ENCODE measurements at places on chromosomes 3 and 15.
A peak's percentile ranks its signal among the peaks of the same experiment; 100 is the strongest.

GRCh38 chr3:63470745-63471144, 181.7 kb upstream of the SNTN start:
- DNase-seq: no peak

- no peak for DNase-seq
Observed at GRCh38 chr15:87736891-87737389, 519.6 kb downstream of the NTRK3 start.

GRCh38 chr15:62856466-62857246, 185.9 kb upstream of the TPM1 start:
- DNase-seq: no peak

- no peak for DNase-seq
Observed at GRCh38 chr3:195468391-195468776, 25.6 kb upstream of the ACAP2 start.

GRCh38 chr3:117562000-117562399, 852.4 kb downstream of the TUSC7 start:
- DNase-seq: no peak

GRCh38 chr3:197297476-197298340, 704 bp downstream of the DLG1 start:
- peak; percentile 92 for DNase-seq

- DNase-seq: no peak
Observed at GRCh38 chr3:45017821-45018220, 8.3 kb upstream of the CLEC3B start.

DNA sequence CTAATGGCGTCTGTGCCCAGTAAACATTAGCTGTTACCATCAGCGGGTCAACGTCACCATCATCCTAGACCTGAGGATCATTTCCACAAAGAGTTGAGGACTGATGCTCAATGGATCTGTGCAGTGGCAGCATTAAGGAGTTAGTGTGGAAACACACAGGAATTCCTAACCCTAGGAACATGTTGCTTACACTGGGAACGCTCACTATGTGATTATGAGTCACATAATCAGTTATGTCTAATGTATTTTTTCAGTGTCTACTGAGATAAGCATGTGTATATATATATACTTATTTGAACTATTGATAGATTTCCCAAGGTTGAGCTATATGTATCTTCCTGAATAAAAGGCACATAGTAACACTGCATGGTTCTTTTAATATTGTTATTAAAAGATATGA, 19.0 kb downstream of the ARNT2 start:
- DNase-seq: no peak

GRCh38 chr3:119500265-119500664, 1.9 kb downstream of the TIMMDC1 start:
- DNase-seq: no peak

DNA sequence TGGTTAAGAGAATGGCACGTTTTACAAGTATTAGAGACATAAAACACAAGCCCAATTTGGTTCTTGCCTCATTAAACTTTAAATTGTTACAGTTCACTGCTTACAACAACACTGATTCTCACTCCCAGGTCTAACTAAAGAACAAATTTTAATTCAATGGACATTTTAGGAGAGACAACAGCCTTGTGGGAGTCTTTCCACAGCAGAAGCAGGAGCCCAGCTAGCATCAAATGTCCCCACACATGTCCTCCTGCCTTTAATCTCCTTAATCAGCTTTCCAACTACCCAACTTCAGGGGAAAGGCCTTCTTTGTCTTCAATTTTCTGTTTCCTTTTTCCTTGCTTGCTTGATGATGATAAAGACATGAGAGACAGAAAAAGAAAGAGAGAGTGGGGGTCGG, 287.8 kb upstream of the WNT5A start:
- DNase-seq: no peak

DNA sequence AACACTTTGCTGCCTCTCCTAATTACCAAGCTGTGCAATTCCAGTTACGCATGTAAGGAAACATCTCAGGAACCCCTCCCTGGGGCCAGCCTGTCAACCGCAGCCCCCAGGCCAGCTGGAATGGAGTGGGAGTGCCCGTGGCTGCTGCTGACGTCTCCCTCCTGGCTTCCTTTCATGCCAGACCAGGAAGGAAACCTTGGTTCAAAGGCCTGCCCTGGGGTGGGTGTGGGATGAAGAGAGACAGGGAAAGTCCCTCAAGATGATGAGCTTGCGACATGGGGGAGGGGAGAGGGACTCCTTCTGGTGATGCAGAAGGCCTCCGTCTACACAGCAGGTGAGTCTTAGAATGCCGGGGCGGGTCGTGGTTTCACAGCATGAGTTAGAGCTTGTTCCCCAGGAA, 11.4 kb upstream of the CYP11A1 start:
- no peak for DNase-seq

DNA sequence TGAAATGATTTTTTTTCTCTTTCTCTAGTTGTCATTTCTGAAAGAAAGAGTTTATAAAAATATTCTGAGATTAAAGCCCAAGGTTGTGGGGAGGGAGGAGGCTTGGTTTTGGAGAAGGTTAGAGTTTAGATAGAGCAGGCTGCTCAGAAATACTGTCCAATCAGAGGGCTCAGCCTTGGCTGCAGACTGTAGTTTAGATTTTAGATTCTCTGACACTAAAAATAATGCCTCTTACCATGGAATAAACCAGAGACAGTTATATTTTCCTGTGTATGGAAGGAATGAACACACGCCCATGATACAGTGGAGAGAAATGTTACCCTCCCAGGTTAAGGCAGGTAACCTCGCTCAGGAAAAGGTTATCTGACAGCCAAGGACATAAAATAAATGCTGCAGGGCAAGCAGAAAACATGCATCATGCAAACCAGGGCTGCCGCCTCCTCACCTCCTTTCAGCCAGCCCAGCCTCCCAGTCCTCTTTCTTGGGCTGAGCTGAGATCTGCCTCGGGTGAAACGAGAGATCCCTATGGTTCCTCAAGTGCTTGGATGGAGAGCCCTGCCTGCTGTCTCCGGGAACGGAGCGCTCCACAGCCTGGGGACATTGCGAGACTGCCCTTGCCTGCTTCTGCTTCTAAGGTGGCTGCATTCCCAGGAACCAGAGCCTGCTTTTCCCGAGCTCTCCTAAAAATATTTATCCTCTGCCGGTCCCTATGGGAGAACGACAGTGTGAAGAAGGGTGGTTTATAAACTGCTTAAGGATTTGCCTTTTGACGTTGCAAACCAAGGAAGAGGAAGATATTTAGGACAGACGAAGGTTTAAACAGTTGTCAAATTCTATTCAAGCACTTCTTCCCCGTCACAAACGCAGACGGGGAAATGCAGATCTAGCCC, 848 bp downstream of the NCEH1 start:
- DNase-seq: peak; percentile 35

GRCh38 chr3:192860454-192860853, 57.2 kb downstream of the MB21D2 start:
- DNase-seq: no peak

DNA sequence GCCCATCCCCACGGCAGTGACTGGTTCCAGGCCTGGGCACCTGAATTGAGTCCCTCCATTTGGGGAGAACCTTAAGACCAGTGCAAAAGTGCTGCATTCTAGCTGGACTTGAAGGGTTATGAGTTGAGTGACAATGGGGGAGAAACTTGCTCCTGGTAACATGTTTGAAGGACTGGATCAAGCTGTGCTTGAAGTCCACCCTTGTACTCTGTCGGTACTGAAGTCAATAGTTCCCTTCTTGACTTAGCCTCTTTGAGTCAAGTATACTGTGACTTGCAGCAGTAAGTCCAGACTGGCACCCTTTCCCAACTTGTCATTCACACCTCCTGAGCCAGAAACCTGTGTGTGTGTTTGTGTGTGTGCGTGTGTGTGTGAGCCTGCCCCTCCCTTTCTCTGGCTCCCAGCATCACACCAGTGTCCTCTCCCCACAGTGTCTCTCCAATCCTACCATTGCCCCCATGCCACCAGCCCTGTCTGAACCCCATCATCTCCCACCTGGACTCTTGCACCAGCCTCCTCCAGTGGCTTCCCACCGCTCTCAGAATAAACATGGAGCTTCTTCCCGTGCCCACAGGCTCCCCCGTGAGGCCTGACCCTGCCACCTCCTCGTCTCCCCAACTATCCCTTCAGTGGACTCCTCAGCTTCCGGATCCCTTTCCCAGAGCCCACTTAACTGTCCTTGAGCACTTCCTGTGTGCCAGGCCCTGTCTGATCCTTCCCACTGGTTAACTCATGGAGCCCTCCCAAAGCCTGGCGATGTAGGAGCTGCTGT, 10.2 kb upstream of the FBLN2 start:
- DNase-seq: no peak

DNA sequence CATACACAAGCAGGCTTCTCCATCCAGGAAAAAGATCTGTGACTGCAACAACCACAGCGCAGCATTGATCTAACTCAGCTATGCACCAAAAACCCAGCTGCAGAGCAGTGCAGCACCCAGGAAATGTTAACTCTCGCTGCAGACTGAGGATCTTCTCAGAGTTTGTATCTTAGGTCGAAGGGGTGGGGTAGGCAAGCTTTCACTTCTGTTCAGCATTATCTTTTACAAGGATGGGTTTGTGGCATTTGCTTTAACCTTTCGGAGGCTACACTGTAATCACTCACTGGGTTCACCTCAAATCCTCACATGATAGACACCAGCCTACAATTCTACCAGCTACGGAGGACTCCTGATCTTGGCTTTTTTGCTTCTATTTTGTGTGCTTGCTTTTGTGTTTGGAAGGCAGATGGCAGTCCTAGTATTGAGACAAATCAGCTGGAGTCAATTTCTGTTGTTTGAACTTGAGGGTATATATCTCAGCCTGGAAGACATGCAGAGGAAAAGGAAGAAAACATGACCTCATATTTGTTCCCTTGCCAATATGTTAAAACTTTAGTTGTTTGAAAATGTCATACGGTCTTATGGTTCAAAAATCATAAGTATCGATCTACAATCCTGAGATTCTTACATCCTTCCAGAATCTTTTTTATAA, 25.2 kb downstream of the LRRK1 start:
- DNase-seq: no peak

DNA sequence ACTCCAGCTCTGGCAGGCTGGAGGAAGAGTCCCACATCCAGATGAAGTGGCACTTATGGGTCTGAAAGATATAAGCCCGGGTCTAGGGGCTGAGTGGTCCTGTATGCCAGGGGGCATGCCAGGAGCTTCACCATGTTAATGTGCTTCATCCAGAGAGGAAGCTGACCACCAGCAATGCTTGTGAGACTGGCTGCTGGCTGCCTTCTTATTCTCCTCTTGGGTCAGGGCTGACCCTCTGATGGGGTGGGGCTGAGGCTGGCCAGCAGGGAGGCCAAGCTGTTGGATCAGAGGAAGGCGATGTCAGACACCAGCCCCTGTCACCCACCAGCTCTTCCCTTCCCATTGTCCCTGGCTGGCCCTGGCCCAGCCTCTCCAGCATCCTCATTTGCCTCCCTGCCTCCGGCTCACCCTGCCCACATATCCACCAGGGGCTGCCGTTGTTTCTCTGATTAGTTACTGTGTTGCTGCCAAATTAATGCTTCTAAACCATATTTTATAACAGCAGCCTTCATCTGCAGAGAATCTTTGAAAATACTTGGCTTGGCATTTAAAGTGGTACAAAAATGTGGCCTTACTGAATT, 20.4 kb upstream of the PSTPIP1 start:
- DNase-seq: no peak

GRCh38 chr3:65951836-65952505, 86.7 kb downstream of the MAGI1 start:
- DNase-seq: no peak

- no peak for DNase-seq
Observed at GRCh38 chr15:68834346-68834745, 13.7 kb upstream of the ANP32A start.

DNA sequence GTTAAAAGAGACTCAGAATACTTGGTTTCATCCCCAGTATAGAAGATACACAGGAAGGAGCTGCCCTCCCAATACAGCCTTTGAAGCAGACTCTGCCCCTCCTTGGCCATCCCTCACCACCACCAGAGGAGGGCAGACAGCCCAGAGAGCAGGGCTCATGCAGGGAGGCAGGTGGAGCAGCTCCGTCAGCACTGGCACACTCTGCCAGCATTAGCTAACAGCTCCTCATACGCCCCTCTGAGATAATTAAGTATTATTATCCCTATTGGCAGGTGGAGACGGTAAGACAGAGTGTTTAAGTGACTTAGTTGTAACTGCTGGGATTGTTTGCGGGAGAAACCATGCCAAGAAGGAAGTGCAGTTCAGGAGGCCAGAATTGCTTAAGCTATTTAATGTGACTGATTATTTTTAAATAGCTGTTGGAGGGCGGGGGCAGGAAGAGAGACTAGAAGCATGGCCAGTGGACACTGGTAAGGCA, 434.0 kb downstream of the EPHB1 start:
- peak; percentile 32 for DNase-seq

- DNase-seq: no peak
Observed at GRCh38 chr3:179731544-179731943, 78.7 kb downstream of the USP13 start.

DNA sequence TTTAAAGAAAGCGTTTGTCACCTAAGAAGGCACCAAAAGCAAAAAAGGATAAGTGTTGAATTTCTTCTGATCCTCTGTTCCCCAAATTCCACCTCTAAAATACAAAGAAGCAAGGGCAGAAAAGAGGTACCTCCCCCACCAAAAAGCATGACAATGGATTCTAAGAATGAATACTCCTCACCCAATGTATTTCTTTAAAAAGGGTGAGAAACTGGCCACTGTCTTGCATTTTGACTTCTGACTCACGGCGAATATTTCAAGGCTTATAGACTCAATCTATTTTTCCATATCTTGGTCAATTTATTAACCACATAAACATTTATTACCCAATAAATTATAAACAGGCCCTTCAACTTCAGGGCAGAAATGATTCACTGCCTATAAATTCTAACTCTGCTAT, 131.1 kb downstream of the NR1I2 start:
- no peak for DNase-seq

- DNase-seq: no peak
Observed at GRCh38 chr15:53437985-53438841, 321.2 kb downstream of the WDR72 start.

DNA sequence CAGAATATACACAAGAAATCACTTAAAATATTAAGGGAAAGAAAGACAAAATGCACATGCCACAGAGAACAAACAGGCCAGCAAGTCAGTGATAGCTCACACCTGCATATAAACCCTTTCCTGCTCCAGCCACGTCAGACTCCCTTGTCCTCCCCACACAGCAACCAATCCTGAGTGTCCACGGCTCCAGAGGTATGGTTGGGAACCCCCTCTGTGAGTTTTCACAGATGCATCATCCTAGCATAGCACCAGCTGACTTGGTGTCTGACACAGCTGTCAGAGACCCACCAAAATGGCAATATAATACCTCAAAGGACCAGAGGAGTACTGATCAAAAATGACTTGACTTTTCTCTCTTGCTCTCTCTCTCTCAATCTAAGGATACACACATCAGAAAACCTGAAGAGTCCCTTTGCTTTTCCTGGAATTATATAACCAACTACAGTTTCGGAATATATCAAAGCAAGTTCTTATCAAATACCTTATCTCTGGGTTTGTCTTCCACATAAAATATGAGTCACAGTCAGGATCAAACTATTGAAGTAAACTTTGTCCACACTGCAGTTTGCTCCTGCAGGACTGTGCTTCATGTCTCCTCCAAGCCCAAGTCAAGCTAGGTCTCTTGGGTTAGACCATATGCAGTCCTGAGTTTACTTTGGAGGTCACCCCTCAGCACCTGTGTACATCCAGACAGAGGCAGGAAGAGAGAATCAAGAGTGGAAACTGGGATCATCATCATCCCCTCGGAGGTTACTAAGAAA, 187.1 kb upstream of the THBS1 start:
- no peak for DNase-seq

GRCh38 chr3:152620395-152620794, 214.5 kb upstream of the P2RY1 start:
- no peak for DNase-seq

Measured in left cardiac atrium (tissue), 4 donors.